ENCODE measurements at places on chromosomes 5 and 9.

DNA sequence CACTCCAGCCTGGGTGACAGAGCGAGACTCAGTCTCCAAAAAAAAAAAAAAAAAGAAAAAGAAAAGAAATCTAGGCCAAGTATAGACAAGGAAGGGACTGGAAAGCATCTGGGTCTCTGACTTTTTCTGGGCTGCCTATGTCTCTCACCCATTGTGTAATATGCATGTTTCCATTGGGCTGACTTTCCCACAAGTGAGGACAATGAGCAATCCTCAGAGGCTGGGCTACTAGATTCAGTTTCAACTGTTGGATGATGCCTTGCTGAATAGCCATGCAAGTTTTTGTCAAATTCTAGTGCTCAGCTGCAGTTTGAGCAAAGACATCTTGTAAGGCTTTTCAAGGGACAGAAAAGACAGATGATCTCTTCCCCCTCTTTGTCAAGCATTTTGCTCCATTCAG lies 82.1 kb downstream of the PHAX start:
- no peak for DNase-seq

GRCh38 chr5:159051421-159052282 lies 48.1 kb downstream of the EBF1 start:
- DNase-seq: peak; percentile 45

DNA sequence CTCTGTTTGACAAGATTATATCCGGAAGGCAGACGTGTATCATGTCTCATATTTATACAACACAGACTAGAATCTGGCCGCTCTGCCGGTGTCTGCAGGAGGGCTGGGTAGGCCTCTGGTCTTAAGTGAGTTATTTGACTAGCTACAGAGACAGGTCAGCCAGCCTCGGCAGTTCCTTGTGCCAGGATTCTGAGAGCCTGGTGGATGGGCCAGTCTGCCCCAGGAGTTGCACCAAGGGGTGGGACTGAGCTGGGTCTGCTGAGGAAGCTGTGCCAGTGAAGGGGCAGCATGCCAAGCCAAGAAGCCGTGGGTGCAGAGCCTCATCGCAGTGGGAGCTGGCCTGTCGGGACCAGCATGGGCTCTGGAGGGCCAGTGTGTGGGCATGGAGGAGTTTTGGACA lies 7.1 kb downstream of the SNX18 start:
- no peak for DNase-seq

GRCh38 chr9:109113892-109114609 lies 5.7 kb downstream of the TMEM245 start:
- no peak for DNase-seq

DNA sequence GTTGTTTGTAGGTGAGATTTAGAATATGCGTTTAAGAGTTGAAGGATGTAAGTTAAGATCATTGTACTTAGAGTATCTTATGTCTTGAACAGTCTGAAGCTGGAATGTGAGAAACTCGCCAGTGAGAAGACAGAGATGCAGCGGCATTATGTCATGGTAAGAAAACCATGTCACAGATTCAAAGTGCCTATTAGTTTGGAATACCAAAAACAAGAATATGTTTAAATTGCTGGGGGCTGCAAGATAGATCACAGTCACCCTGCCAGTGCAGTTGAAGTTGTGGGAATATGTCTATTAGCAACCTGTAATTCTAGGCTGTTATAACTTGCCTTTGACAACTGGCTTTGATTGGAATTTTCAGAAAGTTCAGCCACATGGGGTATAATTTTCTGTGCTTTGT lies 3.0 kb downstream of the TLE4 start:
- DNase-seq: peak; percentile 60

GRCh38 chr9:34398875-34399274 lies 22.2 kb upstream of the MYORG start:
- no peak for DNase-seq
